ENCODE measurements at places on chromosomes 4 and X.

DNA sequence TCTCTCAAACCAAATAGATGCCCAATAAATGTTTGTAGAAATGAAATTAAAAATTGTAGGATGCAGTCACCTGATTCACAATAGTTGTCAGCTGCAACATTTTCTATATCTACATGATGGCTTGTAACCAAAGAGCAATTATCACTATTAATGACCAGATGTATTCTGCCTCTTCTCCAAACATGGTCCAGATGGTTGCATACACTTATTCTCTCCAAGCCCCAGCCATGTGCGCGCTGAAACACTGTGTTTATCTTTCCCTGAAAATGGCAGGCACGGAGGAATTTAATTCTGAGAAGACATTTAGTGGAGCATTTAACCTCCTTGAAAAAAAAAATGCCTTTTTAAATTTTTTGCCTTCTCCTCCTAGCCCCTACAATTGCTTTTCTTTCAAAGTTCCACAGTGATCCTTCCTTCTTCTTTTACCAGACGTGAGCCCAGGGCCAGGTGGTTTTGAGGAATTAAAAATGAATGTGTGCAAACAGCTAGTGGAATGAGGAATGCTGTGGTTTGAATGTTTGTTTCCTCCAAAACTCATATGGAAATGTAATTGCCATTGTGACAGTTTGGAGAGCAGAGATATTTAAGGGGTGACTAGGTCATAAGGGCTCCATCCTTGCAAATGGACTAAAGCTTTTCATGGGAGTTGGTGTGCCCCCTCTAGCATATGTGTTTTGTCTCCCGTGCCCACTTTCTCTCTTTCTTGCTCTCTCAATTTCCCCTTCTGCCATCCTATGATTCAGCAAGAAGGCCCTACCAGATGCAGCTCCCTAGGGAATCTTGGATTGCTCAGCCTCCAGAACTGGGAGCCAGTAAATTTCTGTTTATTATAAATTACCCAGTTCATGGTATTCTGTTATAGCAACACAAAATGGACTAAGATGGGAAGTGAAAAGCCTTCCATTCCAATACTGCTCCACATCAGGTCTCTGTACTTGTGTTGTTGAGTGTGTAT is 136.0 kb downstream of the GABRB1 start:
- DNase-seq, result no peak

- no peak for DNase-seq
These were observed 81.8 kb upstream of the SMARCA5 start for GRCh38 chr4:143431526-143432257.

DNA sequence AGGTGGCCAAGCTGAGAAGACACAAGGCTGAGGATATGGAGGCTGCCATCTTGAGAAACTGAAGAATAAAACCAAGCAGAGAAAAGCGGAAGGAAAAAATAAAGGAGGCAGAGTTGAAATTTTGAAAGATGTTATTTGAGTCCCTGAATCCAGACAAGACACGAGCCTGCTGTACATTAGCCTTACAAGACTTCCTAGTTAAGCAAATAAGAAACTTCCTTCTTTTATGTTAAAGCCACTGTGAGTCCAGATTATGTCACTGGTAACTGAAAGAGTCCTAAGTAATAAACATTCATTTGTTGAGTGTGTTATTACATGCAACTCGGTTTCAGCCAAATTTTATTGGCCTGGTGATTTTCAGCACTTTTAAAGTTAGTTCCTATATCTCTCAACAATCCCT is 30.4 kb downstream of the DRD5 start:
- DNase-seq, result no peak

GRCh38 chr4:31461421-31461820 is 741.3 kb downstream of the PCDH7 start:
- DNase-seq, result no peak

GRCh38 chrX:54826598-54826997 is 19.1 kb downstream of the MAGED2 start:
- no peak for DNase-seq

- DNase-seq, result peak; percentile 32
These were observed 68.4 kb downstream of the PSAPL1 start for GRCh38 chr4:7366180-7366945.

GRCh38 chr4:23130845-23131244 is 438.1 kb downstream of the GBA3 start:
- DNase-seq, result no peak

DNA sequence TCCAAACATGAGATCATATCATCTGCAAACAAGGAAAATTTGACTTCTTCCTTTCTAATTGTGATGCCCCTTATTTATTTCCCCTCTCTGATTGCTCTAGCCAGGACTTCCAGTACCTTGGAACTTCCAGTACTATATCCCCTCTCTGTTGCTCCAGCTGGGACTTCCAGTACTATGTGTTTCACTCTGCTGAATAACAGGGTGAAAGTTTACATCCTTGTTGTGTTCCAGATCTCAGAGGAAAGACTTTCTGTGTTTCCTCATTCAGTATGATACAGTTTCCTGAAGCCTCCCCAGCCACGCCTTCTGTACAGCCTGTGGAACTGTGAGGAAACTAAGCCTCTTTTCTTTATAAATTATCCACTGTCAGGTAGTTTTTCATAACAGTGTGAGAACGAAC is 381.3 kb upstream of the FAM47C start:
- no peak for DNase-seq

DNA sequence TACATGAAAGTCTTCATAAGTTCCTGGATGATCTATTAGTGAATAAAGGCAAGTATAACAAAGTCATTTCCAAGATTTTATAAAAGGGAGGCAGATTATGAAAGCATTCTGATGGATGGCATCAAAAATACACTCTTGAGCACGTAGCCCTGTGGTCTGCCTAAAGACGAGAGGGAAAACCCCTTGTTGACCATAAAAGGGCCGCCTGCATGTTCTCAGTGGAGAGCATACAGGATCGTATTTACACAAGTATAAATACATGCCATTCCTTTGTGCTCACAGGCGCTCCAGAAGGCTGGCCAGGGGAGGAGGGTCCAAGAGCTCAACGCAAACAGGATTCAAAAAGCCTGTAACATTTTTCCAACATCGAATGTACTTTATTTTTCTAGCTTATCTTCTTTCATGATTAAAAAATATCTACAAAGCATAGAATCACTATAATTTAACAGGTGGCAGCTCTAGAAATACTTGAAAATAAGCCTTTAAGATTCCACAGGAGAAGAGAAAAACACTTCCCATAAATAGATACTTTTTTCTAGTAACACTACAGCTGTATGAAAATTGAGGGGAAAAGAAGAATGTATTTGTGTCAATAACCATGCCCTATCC is 29.6 kb downstream of the PDGFC start:
- DNase-seq, result peak; percentile 57

- no peak for DNase-seq
These were observed 59.2 kb upstream of the TMEM47 start for GRCh38 chrX:34716302-34716701.

- DNase-seq, result no peak
These were observed 421.4 kb downstream of the TMA16 start for GRCh38 chr4:163915896-163916295.

GRCh38 chr4:34280131-34280530 is 1964.2 kb downstream of the ARAP2 start:
- DNase-seq, result no peak

- DNase-seq, result no peak
These were observed 14.7 kb upstream of the DCHS2 start for GRCh38 chr4:154506253-154506652.

DNA sequence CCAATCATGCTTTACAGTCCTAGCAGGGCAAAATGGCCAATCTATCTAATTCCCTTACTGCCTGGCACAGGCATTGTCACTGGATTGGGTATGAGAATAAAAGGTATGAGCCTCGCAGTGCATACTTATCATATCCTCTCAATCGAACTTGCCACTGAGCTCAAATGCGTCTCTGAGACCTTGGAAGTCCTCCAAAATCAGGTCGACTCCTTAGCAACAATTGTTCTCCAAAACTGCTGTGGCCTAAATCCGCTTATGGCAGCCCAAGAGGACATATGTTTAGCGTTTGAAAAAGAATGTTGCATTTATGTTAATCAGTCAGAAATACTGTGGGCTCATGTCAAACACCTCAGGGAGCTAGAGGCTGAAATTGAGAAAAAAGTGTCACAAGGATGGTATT is 69.7 kb downstream of the SPIN4 start:
- no peak for DNase-seq

- DNase-seq, result no peak
These were observed 869.0 kb downstream of the SH3BGRL start for GRCh38 chrX:82070948-82071347.

GRCh38 chrX:132407691-132408090 is 81.1 kb downstream of the MBNL3 start:
- DNase-seq, result no peak

DNA sequence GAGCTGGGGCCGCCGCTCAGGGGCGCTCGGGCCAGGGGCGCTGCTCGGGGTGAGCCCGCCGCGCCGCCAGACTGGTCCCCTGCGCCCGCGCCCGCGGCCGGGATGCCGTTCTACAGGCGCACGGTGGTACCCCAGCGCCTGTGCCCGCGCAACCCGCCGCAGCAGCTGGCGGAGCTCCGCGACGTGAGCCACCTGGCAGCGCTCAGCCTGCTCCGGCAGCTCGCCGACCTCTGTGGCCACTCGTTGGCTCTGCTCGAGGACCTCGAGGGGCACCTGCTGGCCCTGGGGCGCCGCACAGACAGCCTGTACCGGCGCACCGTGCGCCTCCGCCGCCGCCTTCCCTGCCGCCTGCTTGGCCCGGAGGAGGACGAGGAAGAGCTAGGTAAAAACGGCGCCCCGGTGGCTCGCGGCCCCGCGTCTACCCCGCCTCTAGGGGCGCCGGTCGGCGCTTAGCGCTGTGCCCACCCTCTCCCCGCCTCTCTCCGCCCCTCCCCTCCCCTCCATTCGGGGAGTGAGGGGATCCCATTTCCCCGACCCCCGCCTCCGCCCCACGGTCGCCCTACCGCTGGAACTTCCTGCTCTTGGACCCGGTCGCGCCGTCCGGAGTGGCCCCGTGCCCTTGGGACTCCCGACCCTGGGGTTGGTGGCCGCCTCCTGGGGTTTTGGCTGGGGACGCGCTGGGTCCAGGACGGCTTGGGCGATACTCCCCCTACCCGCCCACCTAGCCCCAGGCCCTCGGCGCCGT is 513 bp downstream of the NHSL2 start:
- no peak for DNase-seq

GRCh38 chr4:38306482-38307071 is 346.4 kb downstream of the PTTG2 start:
- peak; percentile 55 for DNase-seq

GRCh38 chr4:153383131-153383530 is 38.6 kb downstream of the MND1 start:
- no peak for DNase-seq

DNA sequence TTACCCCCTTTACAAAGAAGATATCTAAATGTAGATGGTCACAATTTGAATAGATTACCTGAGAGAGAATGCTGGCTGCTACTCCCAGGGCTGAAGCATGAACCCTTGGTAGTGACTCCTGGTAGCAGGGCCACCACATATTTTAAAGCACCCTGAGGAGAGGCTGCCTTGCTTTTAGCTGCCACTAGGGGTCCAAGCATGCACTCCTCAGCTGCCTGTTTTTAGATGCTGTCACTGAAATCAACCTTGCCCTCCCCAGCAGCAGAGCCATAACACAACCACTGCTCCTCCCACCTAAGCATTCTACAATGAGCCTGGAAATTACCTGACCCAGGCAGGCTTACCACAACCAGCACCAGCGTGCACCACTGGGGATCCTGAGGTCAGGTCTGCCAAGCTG is 850.9 kb downstream of the FAM133A start:
- DNase-seq, result no peak

GRCh38 chrX:124289443-124289842 is 43.0 kb upstream of the TEX13D start:
- no peak for DNase-seq

DNA sequence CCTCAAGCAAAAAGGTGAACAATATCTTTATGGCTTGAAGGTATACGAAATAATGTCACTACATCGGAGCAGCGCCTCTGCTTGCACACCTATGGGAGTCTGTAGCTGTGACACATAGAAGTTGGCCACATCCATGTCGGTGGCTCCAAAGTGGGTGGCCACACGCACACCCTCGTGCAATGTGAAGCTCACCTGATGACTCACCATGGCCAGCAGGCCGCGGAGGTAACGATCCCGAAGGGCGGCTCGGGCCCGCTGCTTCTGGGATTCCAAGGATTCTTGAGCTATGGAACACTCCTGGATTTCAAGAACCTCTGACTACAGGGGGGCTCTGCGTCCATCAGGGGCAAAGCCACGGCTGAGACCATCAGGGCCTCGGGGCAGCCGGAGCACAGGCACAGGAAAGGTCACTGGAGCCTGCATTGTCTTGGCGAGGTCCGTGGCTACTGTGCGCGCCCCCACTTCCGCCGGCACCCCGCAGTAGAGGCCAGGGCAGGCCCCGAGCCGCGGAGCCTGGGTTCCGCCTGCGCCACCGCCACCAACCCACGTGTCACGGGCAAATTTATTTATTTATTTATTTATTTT is 25.2 kb downstream of the NYX start:
- DNase-seq, result peak; percentile 50

- DNase-seq, result no peak
These were observed 123.4 kb downstream of the NWD2 start for GRCh38 chr4:37367901-37368300.

DNA sequence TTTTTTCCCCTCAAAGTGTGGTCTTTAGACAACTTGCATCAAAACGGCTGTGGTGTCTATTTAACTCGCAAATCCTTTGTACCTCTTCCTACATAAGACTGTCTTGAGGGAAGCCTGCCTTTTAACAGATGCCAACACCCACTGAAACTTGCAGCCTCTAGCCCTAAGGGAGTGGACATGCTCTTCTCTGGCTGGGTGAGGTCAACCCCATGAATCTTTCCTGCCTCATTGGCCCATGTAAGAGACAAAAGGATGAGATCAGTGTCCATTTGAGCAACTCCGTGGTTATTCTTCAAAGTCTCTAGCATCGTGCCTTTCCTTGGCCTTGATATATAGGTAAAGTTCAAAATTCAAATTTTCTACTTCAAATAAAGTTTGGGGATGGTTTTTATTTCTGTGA is 134.7 kb downstream of the SHROOM3 start:
- DNase-seq, result no peak

DNA sequence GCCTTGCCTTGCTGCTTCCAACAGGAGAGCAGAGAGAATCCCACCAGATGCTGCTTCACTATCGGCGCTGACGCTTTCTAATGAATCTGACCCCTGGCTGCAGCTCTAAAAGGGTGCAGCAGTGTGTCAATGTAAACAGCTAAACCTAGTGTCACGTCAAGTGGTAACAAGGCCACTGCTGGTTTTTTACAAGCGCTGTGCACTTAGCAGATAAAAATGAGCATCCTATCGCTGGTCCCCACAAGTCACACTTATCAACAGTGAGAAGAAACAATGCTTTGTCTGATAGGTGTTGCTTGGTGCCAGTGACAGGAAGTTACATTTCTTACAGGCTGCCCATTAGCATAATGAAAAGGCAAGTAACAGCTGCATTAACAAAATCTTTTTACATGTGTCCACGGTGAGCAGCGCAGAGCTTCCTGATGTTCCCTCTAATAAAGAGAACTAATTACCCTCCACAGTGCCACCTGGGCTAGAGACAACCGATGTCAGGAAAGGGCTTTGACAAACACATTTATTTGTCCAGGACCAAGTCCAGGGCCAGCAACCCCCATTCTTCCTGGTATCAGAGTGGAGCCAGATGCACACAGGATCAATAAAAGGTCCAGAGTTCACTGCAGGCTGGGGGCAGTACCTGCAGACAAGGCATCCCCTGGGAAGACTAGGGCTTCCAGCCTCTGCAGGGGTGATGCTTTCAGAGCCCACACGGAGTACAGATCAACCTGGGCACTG is 176.0 kb downstream of the MGST2 start:
- no peak for DNase-seq

- DNase-seq, result no peak
These were observed 15.6 kb upstream of the ADGRA3 start for GRCh38 chr4:22531311-22532019.

GRCh38 chr4:11720292-11720691 is 291.6 kb upstream of the HS3ST1 start:
- peak; percentile 87 for DNase-seq
